ENCODE measurements at places on chromosomes 5 and 9.

DNA sequence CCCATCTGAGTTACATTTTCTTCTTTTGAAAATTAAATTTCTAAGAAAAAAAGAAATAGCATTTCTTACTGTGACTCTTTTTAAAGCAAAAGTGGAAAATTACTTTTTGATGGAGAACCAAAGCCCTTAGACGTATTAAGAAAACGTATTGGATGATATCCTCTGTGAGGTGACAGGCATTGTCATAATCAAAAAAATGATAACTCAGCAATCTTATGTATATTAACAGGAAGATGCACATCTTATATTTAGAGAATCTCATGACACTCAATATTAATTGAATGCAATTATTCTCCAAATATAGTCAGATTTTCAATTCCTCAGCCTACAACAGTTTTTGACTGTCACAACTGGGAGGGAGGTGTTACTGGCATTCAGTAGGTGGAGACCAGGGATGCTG, 25.1 kb downstream of the FGF10 start:
- no peak for DNase-seq

DNA sequence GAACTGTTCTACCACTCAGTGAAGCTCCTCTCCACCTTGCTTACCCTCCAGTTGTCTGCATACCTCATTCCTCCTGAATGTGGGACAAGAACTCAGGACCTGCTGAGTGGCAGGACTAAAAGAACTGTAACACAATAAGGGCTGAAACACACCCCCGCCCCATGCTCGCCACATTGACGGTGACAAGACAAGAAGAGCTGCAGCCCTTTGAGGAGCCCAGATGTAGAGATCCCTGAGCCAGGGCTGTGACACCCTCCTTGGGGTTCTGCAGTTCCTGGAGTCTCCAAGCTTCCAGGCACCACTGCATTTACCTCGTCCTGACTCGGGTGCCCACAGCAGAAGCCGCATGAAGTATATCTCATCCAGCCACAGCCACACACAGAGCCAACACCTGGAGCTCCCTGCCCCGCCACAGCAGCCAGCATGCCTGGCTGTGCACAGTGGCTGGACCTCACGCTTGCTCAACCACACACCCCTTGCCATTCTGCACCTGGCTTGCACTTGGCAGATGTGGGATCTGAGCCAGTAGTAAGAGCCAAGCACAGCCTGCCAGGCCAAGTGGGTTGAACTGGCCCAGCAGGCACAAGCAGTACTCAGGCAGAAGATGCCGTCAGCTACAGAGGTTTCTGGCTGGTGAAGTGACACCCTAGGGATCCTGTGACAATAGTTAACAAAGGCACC, 166.1 kb downstream of the RNF180 start:
- DNase-seq: no peak

DNA sequence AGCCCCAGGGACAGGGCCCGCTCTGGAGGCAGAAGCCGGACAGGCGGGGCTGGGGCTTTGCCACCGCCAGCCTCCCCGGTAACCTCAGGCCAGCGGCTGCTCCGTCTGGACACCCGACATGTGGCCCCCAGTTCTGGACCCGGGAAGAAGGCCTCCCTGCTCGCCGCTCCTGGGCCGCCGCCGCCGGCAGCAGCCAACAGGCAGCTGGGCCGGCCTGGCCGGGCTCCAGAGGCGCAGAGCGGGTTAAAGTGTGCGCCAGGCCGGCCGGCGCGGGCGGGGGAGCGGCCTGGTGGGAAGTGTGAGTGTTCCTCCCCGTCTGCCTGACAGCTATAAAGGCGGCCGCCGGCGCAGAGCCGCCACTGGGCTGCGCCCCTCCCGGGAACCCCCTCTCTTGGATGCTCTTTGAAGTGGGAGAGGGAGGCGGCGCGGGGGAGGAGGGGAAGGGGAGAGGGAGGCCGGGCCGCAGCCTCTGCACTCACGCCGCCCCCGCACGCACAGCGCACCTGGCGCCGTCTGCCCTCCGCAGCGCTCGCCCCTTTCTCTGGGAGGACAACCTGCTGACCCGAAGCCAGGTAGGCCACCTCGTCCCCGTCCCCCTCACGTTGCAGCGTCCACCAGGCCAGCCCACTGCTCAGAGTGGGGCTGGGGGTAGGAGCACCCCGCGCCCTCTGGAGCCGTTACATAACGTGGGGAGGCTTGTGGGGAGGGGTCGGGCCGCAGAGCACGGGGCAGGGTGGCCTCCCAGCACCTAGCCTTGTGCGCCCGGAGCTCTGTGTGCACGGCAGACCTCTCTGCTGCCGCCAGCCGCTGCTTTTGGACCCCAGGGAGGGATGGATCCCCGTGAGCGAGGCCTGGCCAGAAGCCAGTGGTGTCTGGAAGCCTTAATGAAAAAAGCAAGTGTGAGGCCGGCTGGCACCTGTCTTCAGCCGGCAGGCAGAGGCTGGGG, at the start of gene ADAMTSL2:
ADAMTSL2 (plus strand) TSS at position 359 of the 946 bp plus-strand sequence. CDS start 2,009 bp downstream, outside the sequence.
- peak; percentile 52 for DNase-seq

- DNase-seq: no peak
Observed at GRCh38 chr5:111781200-111781599, 24.2 kb upstream of the NREP start.

DNA sequence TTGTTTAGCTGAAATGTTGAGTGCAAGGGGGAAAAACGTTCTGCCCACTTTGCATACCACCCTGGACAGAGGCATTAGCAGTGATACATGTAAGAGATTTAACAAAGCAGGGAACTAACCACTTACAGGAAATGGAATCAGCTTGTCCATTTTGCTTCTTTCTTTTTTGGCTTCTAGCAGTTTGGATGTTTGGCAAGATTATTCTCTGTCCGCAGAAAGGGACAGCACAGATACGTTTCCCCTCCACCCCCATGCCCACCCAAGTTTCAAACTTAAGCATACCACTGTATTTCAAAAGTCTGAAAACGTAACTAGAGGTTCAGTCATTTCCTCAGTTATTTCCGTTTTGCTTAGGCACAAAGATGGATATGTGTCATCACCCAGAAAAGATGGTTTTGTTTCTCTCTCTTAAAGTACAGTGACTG, 118.4 kb downstream of the GDNF start:
- peak; percentile 37 for DNase-seq

GRCh38 chr5:6581559-6582426, 51.1 kb downstream of the NSUN2 start:
- no peak for DNase-seq

GRCh38 chr9:137095664-137096517, 9.1 kb downstream of the MAN1B1 start:
- peak; percentile 91 for DNase-seq
